ENCODE measurements at places on chromosomes 2 and 18.
A peak's percentile ranks its signal among the peaks of the same experiment; 100 is the strongest.

GRCh38 chr18:57337890-57338289 is 14.5 kb upstream of the ST8SIA3 start:
- DNase-seq, result no peak

DNA sequence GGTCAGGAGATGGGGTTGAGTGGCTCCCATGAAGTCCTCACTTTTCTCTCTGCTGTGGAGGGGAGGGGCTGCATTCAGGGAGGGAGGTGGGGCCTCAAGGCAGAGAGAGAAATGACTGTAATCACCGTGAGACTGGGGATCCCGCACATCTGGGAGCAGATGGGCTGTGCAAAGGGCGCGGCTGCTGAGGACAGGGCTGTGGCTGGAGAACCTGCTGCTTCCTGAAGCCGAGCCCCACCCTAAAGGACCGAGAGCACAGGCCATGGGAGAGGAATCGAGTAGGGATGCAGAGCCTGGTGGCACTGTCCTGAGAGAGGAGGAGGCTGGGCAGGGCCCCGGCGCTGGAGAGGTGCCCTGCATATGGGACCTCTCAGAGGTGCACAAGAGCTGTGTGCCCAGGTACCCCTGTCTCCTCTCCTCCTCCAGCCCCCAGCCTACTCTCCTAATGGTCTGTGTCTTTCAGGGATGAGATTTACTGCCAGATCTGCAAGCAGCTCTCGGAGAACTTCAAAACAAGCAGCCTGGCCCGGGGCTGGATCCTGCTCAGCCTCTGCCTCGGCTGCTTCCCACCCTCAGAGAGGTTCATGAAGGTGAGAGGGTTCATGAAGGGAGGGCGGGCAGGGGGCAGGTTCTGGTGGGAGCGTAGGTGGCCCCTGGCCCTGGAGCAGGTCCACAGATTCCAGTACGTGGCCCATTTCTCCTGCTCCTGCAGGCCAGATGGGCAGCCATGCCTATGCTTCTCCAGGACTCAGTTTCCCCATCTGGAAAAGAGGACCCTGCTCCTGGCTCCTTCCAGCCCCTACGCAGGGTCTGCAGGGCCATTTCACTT is 25.9 kb upstream of the GPR17 start:
- DNase-seq, result no peak

DNA sequence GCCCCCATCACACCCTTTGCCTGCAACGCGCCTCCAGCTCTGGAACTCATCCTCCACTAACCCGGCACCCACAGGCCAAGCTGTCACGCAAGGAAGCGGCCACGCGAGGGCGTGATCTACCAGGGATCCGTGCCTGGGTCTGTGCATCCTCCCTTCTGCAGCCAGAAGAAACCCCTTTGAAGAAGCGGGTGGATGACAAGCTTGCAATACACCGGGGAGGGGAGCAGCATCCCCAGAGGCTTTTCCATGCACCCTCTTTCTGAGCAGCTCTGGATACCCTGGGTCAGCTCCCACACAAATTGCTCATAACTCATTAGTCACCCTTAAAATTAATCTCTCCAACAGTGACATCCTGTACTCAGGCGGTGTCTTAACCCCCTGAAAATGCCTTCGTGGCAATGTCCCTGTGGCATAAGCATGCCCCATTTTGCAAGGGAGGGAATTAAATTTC is 47.6 kb downstream of the PDCL3 start:
- DNase-seq, result peak; percentile 60

DNA sequence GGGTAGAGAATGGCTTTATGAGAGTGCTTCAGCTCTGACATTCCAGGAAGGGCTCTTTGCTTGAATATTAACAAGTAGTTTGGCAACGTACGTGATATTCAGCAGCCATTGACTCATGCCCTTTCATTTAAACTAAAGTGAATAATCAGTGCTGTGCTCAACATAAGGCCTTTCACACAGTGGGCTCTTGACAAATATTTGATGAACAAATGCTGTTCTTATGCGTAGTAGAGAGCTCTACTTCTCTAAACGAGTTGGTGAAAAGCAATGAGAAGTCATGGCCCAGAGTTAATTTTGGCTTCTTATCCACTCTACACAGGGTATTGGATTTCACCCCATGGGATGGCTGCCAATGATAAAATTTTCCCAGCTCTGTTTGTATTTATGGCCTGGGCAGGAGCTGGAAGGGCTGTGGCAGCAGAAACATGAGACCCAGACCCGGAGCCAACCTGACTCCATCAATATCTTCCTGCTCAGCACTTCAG is 338.9 kb downstream of the CCDC85A start:
- no peak for DNase-seq

DNA sequence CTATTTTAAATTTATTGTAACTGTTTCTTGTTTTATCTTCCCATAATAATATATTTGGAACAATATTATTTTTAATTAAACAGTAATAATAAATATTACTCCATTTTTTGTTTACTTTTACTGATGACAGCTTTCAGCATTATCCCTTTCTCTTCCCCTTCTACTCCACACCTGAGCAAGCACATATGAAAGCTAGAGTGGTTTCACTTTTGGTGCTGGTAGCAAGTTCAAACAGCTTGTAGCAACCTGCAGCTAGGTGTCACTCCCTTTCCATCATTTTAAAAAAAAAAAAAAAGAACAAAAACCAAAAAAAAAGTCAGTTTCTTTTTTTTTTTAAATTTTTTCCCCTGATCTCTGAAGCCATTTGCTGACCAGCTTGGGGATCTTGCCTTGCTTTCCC is 801.8 kb downstream of the CCDC85A start:
- DNase-seq, result no peak

GRCh38 chr2:96163768-96164429 is 18.7 kb upstream of the DUSP2 start:
- DNase-seq, result peak; percentile 45

DNA sequence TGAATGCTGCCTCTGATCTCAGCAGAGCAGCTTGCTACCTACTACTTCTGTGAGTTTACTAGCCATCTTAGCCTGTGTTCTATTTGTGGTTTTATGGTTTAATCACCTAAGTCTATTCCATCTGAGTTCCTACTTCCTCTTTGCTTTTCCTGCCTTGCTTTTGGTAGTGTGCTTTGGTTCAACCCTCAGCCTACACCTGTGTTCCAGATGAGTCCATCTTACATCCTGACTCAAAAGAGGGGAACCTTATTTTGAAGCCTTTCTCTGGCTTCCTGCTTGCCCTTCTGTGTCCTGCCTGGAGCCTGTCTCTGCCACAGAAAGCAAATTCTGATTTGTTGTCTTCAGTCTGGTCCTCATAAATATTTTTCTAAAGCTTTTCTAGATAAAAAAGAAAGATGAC is 530.3 kb upstream of the MEX3C start:
- no peak for DNase-seq

All from effector CD8-positive, alpha-beta T cell (primary cell).